ENCODE measurements at places on chromosomes 16 and 17.

- peak; percentile 78 for DNase-seq
Measured at GRCh38 chr17:55458978-55459377, 37.3 kb upstream of the MMD start.

DNA sequence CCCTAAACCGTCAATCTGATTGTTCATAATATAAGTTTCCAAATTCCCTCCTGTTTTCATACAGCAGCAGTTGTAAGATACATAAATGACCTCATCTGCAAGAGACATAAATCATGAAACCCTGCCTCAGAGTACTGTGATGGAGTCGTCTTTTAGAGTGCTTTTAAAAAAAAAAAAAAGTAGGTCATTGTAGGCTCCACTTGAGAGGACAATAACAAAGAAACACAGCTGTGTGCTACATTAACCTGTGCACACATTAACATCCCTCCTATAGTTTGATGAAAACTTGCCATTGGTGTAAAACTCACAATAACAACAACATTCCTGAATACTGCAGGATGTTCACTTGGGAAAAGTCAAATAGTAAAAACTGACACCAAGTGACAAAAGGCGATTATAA, 56.5 kb downstream of the XPO6 start:
- DNase-seq, result no peak

DNA sequence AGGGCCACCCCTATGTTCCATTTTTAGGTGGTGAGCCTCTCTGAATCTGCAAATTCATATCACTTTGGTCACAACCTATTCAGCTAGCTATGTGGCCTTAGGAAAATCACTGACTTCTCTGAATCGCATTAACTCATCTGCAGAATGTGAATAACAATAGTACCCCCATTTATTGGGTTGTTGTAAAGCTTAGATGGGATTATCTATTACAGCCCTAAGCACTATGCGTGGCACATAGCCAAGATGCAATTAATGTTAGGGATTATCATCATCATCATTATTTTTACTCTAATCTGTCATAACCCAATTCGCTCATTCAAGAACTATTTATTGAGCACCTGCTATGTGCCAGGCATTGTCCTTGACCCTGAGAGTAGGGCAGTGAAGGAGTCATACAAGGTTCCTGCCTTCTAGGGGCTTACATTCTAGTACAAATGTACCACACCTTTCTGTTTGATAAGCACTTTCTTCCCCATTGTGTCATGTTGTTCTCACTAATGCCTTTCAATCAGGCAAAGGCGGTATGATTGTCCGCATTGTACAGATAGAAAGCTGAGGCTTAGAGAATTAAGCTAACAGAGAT, 38.5 kb downstream of the CHD9 start:
- DNase-seq, result no peak

- DNase-seq, result no peak
Measured at GRCh38 chr16:3554351-3554928, 22.8 kb downstream of the NLRC3 start.

- peak; percentile 74 for DNase-seq
Measured at GRCh38 chr17:14205992-14206461, 30.6 kb downstream of the CDRT15 start.

Measured in activated T-cell treated with anti-CD3 and anti-CD28 coated beads, Interleukin-2, amount 50 U/mL, for 48 hours (primary cell).